GM23248 (cell line): ENCODE measurements at places on chromosomes 3 and 15. TPM values are rescaled to one million over a fixed set of nuclear protein-coding genes. Genes with fewer than 3 reads are reported as not detected.

The XIRP1 gene
- polyA plus RNA-seq, result not detected in 2 replicates

- DNase-seq, result no peak
Observed at GRCh38 chr3:104458657-104459056, 908.1 kb upstream of the ALCAM start.

DNA sequence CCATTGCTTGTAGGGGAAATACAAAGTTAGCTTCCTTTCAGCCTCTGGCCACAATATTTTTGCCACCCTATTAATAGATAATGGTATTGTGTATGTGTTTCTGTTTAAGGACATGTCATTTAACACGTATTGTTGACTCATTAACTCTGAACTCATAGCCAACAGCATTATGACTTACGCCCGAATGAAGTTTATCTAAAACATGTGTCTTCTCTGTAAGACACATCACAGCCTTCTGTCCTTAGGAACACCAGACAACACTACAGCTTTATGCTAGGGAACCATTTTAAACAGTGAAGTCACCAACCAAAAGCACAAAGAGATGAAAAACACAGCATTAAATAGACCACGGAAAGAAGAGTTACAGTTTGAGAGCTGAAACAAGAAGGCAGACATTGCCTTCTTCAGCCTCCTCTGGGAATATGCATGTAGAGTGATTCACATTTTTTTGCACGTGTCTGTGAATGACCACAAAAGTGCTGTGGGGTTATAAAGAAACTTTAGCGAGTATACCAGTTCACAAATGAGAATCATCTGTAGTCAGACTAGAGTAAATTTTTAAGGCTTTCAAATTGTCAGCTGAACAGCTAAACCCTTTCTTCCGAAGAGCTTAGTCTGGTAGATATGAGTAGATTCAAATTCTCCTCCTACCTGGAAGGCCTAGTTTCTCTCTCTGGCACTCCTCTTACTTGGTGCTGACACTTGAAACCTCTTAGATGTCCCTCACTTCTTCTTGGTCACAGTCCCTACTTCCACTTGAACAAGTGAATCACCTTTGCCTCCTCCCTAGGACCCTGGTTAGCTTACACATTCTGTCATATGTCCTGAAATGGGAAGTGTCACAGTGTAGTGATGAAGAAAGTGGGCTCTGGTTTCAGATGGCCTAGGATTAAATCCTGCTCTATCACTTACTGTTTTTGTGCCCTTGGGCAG is 32.2 kb downstream of the MCTP2 start:
- peak; percentile 77 for DNase-seq

The VIPR1 gene
- polyA plus RNA-seq, result not detected in 2 replicates

- DNase-seq, result no peak
Observed at GRCh38 chr3:79869461-79870312, 101.9 kb upstream of the ROBO1 start.

GRCh38 chr3:65096110-65096745 is 408.4 kb upstream of the ADAMTS9 start:
- no peak for DNase-seq

The SERINC4 gene
- not detected in 2 replicates for polyA plus RNA-seq

GRCh38 chr15:65032801-65033537 is 3.5 kb upstream of the MTFMT start:
- peak; percentile 87 for DNase-seq

GRCh38 chr3:123261666-123262065 is 59.9 kb downstream of the SEC22A start:
- DNase-seq, result no peak

GRCh38 chr3:162729686-162730085 is 1233.1 kb downstream of the OTOL1 start:
- DNase-seq, result peak; percentile 85

- DNase-seq, result no peak
Observed at GRCh38 chr3:157310329-157311052, 126.2 kb upstream of the PTX3 start.

DNA sequence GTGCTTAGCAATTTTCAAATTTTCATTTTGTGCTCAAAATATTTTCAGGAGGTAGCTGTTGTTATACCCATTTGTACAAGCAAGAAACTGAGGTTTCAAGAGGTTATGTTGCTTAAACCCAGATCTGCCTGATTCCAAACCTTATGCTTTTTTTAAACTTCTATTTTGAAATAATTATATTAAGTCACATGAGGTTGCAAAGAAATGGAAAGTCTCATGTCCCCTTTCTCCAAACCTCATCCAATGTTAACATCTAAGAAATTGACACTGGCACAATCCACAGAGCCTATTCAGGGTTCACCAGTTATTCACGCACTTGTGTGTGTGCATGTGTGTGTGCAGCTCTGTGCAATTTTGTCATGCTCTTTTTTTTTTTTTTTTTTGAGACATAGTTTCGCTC is 35.1 kb downstream of the B3GNT5 start:
- DNase-seq, result no peak

DNA sequence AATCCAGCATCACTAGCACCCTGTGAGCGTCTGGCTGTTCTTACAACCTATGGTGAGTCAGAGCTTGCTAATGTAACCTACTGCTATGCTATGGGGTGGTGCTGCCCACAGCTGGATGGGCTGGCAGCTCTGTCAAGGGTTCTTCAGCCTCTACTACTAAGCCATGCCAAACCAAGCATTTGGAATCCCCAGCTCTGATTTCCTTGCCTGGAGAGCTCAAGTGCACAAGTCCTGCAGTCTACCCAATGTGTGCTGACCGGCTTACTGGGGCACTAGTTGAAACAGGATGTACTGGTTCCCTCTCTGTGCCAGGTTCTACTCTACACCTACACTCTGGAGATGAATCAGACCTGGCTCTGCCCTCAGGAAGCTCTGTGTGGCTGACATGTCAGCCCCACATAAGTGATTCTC is 4.2 kb downstream of the TEX264 start:
- DNase-seq, result peak; percentile 85

DNA sequence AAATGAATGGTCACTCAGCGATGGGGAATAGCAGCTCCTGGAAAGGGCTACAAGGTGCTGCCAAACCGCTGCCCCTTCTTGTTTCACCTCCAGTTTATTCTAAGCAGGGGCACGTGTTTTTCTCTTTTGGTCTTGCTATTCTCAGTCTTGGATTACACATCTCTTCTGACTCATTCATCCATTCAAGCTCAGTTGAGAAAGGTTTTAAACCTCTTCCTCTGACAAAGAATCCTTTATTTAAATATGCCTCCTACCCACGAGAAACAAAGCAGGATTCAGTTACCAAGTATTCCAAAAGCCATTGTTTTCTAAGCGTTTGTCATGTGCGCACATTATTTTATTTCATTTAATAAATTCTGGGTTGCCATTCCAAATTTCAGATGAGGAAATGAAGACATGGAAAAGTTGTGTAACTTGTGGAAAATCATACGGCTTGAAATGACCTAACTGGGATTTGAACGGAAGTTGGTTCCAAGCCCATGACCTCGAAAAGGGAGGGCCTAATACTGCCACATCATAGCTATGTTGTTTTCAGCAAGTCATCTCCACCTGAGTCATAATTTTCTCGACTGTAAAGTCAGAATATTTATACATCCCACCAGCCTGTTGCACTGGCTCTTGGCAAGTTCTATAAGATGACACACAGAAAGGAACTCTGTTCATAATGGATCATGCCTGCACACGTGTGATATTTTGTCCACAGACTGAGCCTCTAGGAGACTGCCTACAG is 292.0 kb upstream of the SLCO3A1 start:
- peak; percentile 97 for DNase-seq

DNA sequence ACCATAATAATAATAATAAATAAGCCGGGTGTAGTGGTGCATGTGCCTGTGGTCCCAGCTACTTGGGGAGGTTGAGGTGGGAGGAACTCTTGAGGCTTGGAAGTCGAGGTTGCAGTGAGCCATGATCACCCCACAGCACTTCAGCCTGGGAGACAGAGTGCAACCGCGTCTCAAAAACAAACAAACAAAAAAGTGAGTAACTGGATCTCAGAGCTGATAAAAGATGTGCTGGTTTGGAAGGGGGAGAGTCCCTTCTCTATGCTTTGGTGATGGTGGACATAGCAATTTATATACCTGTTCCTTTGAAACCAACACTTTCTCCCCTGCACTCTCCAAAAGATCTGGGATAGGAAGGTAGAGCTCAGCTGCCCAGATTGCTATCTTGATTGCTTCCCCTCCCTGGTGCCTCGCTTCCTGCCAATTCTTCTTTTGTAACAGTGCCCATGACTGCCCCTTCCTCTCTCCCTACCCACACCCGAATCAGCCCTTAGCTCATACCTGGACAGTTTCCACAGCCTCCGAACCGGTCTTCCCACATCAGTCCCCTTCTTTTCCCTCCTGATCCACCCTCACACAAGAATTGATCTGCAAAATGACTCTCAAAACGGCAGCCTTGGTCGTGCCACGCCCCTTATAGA is 55.1 kb upstream of the UBE2E1 start:
- DNase-seq, result no peak

The TUSC7 gene
- 0.21 TPM in 1 of 2 replicates, not detected in the other for polyA plus RNA-seq

DNA sequence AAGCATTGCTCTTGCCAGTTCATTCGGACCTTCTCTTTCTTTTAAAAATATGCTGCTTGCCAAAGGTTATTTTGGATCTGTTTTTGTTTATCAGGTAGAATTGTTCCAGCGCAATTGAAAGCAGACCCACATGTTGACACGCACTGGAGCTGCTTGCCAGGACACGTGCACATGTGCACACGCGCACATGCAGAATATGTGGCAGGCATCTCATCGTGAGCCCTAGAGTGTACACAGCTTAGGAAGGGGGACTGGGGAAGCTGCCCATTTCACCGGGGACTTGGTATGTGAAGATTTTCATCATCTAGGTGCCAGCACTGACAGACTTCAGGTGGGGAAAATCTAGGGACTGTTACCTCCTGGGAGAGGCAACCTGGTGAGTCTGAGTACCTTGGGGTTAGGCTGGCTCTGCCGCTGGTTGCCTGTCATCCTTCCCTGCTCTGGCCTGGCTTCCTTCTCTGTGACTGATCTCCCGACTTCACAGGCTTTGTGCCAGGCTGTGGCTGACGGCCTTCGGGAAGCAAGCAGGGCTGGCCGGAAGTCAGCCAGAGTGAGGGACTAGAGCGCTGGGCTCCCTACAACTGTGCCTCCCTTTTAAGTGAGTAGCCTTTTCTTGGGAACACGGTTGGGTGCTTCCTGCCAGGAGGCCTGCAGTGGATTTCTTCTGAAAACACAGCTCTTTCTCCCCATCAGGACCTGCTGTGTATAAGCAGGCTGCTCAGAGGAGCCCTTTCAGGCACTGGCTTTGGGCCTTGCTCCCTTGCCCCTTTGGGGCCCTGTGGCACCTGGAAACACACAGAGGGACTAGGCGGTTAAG is 129.3 kb downstream of the EEFSEC start:
- DNase-seq, result peak; percentile 82

The TPRG1 gene
- not detected in 2 replicates for polyA plus RNA-seq

The STRA6 gene
- 0.22 TPM in 1 of 2 replicates, not detected in the other for polyA plus RNA-seq

DNA sequence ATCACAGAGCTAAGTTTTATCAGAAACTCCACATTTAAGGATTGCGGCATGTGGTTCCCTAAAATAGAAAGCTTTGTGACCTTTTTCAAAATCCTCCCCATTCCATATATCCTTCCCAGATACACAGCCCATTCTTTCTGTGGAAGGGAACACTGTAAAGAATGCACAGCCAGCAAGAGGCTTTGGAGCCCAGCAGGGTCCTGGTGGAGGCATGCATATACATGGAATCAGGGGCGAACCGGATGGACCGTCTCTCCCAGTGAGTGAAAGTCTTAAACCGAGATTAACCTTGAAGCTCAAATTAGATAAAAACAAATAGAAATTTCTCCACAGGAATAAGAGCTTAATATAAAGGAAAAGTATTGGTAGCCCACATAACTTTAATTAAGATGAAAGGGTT is 436.2 kb upstream of the MDFIC2 start:
- no peak for DNase-seq

- DNase-seq, result peak; percentile 63
Observed at GRCh38 chr3:71168880-71169411, 414.6 kb downstream of the FOXP1 start.

DNA sequence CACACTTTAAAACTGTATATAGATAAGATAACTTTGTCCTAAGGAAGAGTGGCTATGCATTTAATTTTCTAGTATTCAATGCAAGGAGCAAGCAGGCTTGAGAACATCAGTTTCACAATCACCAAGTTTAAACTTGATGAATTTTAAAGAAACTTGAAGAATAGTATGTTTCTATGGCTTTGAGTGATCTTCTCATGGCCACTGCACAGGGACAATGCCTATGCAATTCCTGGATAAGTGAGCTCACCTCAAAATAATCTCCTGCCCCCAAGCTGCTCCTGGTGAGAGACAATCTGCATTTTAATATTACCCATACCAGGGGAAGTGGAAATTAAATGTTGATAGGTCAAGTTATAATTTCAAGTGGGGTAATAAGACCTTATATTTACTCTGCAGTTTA is 376.6 kb upstream of the CBLB start:
- no peak for DNase-seq

The SLC9A9 gene
- 1.7 and 2.8 TPM in 2 replicates for polyA plus RNA-seq

DNA sequence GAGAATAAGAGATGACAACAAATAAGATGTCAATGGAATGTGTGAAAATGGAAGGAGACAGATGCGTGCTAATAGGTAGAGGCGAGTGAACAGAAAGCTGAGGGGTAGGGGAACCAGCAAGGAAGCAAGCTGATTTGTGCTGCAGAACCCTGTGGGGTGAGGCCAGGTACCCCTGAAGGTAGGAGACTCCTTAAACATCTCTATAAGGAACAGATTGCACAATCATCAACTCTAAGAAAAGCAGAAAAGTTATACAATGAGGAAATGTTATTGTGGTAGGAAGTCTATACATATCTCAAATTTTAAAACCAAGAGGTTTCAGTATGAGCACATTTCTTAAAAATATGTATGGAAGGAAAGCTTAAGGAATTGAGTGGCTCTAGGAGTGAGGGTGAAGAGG is 315.0 kb upstream of the TPM1 start:
- DNase-seq, result no peak

The SPSB4 gene
- polyA plus RNA-seq, result not detected in 2 replicates
